CD4-positive, CD25-positive, alpha-beta regulatory T cell (primary cell): ENCODE measurements at places on chromosomes 7 and 10. TPM values are rescaled to one million over a fixed set of nuclear protein-coding genes. Genes with fewer than 3 reads are reported as not detected.

The FEZF1 gene
- total RNA-seq = not detected

The CPA2 gene
- not detected for total RNA-seq

The TMEM184A gene
- total RNA-seq = not detected

The BRAF gene
- 60.8 TPM for total RNA-seq

The ANXA8 gene
- not detected for total RNA-seq

The HDAC9 gene
- total RNA-seq = 10.4 TPM

- DNase-seq = peak; percentile 77
Measured at GRCh38 chr7:2241580-2242540, at the start of the genes MRM2 and NUDT1. MRM2 (minus strand) TSS chr7:2242205; CDS start chr7:2242169, 36 bp downstream. NUDT1 (plus strand) TSS chr7:2242226; CDS start chr7:2244575, 2,349 bp downstream.

GRCh38 chr7:83173664-83174063, 11.0 kb upstream of the PCLO start:
- DNase-seq = no peak

DNA sequence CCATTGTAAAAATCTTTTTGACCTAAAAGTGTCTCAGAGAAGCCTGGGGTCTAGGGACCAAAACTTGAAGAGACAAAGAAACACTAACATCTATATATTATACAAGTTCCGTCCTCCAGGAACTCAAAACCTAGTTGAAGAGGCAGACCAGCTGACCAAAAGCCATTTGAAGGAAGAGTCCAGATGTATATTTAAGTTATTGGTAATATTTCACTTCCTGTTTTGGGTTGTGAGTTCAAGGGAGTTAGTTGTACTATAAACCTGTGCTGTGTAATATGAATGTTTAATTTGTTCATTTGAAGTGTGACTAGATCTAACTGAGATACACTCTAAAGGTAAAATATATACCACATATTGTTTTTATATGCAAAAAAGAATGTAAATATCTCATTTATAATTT, 45.0 kb downstream of the CDK1 start:
- no peak for DNase-seq

DNA sequence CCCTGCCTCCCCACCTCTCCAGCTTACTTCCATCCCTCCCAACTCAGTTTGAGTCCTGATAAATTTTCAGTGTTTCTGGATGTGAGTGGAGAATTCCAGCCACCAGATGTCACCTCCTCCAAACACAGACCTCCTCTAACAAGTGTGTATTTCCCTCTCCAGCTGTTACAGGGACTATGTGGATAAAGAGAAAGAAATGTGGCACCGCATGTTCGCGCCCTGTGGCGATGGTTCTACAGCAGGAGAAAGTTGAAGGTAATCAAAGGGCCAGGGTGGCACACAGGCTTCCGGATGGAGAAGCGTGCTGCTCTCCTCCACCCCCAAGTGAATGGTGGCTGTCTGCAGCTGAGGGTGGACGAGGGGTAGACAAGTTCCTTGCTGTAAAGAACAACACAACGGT, 14.7 kb downstream of the FKBP6 start:
- DNase-seq = no peak

- no peak for DNase-seq
Measured at GRCh38 chr10:88759366-88760101, at the start of gene LIPN. LIPN (plus strand) TSS chr10:88760020; CDS start chr10:88761406, 1,386 bp downstream.

GRCh38 chr7:12244694-12245093, 33.6 kb downstream of the TMEM106B start:
- no peak for DNase-seq

DNA sequence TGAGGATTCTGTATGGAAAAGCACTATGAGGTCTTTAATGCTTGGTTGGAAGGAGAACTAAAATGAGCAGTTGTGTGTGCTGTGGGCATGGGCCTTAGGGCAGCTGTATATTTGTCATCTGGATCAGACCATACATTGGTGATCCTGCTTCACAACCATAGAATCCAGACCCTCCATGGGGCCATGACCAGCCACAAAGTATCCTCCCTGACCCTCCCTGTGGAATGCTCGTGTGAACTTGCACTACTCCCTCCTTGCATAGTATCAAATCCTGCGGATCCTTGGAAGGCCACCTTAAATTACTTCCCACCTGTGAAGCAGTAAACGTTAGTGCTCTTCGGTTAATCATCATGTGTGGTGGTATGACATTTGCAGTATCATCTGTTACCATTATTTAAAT, 67.1 kb downstream of the BMPR1A start:
- DNase-seq = no peak

DNA sequence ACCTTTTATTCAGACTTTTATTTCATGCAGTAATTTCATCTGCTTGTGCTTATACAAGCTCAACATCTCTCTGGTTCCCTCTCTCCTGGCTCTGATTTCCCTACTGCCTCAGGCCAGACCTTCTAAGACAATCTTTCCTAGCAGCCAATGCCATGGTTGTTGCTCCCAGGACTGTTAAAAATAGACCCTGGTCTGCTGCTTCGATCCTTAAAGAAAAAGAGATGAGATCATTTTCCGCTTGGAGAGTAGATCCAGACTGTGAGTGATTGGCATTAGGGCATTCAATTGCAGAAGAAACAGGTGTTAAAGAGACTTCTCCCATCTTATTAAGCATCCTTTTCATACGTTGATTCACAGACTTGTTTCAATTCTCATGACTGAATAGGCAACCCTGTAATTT, 68.4 kb upstream of the ITGB1 start:
- no peak for DNase-seq

DNA sequence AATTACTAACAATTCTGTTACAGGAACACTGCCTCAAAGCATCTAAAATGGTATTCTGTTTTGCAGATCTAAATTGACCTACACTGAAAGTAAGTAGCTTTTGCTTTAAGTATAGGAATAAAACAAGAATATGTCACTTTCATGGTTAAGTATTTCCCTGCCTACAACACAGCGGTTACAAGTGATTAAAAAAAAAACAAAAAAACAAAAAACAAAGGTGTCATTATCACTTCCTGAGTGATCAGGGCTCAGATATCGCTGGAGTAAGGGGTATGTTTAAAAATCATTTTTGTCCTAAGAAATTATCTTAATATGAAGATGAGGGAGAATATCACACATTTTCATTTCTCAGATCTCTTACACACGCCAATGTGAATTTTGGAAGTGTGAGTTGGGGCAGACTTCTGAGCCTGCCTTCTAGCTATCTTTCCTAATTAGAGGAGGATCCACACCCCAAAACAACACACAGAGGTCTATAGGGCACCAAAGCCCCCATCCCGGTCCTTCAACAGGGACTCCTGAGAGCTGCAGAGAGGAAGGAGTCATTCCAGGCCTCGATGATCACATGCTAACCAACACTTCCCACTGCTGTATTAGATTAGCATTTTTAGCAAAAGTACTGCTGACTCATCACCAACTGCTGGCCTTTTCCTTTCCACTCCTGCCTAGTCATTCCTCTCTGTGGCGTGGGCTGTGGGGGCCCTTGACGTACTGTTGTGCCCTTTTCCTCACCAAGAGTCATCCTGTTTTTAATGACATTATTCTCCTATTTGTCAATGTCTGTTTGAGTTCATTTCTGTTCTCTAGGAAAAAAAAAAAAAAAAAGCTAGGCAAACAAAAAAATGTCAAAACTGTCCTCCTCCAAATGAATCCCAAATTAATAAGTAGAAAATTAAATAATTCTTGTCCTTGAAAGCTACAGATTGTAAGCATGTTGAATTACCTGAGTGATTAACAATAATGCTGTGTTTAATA, 31.2 kb downstream of the PRTFDC1 start:
- no peak for DNase-seq

- no peak for DNase-seq
Measured at GRCh38 chr7:40428421-40428820, 293.6 kb downstream of the SUGCT start.

DNA sequence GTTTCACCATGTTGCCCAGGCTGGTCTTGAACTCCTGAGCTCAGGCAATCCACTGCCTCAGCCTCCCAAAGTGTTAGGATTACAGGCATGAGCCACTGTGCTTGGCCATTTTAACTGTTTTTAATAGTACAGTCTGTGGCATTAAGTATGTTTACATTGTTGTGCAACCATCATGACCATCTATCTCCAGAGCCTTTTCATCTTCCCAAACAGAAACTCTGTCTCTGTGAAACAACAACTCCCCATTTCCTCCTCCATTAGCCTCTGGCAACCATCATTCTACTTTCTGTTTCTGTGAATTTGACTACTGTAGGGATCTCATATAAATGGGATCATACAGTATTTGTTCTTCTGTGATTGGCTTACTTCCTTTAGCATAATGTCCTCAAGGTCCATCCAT, 48.3 kb upstream of the SEPHS1 start:
- DNase-seq = no peak

- DNase-seq = no peak
Measured at GRCh38 chr7:30200591-30200990, 65.8 kb downstream of the MTURN start.

DNA sequence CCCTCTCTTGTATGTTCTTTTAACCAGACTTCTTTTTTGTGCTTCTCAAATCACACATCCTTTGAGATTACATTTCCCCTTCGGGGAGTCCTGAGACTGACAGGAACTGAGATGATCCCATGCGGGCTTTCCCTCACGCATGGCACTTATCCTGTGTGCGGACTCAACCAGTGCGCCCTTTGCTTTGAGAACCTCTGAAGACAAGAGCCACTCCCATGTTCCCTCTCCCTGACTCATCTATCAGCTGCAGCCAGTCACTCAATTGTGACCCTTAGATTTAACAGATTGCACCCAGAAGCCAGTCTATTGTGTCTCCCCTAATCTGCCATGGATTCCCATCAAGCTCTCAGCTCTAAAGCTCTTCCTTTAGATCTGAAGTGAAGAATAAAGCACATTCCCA, 353.9 kb upstream of the MEOX2 start:
- no peak for DNase-seq

- DNase-seq = no peak
Measured at GRCh38 chr7:152173372-152174070, 148.0 kb downstream of the GALNT11 start.

GRCh38 chr7:73978661-73979563, 49.1 kb upstream of the ELN start:
- no peak for DNase-seq

GRCh38 chr7:74047804-74048380, 19.9 kb downstream of the ELN start:
- DNase-seq = no peak

DNA sequence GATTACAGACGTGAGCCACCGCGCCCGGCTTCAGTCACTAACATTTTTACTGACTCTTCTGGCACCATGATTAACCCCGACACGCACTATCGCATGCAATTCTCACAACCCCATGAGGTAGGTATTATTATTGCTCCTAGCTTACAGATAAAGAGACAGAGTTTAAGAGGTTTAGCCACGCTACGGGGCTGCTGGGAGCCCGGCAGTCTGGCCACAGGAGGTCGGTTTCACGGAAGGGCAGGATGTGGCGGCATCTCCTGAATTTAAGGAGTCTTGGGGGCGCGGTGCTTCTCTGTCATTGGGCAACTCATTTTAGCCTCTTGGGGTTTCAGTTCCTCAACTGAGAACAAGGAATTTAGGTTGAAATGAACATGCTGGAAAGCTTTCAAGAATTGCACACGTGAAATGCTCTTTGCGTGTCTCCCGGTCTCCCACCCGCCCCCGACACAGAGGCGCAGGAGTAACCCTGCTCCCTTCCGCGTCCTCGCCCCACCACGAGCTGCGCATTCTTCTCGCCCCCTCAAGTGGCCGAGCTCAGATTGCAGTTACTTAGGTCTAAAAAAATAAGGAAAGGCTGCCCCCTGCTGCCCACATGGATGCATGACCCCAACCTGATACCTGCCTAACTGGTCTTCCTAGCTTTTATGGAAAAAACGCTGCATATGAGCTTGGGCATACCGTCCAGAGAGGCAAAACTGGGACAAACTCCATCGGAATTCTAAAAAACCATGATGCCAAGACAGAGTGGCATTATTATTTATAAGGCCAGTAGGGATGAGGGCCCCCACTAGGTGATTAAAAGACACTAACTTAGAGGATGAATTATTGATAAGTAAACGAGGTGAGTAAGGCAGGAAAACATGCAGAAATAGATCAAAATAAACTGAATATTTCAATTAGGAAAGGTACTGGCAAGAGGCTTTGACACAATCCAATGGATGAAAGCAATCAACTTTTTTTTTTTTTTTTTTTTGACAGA, 12.4 kb downstream of the PRSS2 start:
- peak; percentile 88 for DNase-seq

DNA sequence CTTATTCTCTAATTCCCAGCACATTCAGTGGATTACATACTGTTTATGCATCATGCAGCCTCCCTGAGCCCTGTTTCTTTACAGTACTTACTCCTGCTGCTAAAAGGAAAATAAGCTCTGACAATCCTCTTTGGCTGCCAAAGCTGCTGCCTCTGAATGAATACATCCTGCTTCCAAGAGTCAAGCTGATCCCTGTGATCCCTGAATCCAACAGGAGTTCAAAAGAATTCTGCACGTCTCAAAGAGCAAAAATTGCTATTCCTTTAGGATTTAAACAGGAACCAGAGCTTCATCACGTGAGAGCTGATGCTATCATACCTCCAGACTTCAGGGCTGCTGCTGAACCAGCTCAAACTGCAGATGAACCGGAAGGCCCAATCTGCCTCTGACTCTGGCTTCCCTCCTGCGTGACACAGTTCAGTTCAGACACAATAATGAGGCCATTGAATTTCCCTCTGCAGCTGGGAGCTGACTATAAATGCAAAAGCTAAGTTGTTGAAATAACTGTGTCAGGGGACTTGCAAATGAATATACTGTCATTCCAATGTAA, 851.0 kb upstream of the PHF14 start:
- no peak for DNase-seq
